ENCODE measurements at places on chromosomes 3 and 15.

DNA sequence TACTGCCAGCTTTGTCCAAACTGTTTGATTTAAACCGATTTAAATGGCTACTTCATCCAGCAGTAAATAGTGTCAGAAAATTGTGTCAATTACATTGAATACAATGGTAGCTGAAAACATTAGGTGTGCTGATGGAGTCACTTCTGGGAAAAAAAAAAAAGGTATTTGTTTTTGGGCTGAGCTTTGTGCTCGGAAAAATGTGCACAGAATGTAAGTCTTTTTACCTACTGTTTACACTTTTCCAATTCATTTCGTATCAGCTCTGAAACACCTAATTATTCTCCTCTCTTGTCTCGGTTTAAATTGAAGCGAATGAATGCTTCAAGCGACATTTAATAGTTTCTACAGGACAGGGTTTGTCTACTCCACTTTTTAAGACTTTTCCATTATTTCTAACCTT is 1078.4 kb downstream of the ROBO1 start:
- no peak for DNase-seq

DNA sequence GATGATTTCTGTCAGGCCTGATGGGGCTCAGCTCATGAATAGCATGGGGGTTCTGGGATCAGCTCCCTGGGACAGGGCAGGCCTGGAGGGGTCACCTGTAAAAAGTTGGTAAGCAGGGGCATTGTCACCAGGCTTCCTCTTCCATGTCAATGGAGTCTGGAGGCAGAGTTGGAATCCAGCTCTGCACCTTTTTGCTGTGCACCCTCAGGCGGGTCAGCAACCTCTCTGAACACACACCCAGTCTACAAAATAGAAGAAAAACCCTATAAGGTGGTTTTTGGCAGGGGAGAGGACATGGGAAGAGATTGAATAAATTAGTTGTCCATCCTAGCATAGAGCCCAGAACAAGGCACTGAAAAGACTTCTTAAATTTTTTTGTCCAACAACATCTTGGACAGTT is 77.2 kb upstream of the NR2E3 start:
- no peak for DNase-seq

DNA sequence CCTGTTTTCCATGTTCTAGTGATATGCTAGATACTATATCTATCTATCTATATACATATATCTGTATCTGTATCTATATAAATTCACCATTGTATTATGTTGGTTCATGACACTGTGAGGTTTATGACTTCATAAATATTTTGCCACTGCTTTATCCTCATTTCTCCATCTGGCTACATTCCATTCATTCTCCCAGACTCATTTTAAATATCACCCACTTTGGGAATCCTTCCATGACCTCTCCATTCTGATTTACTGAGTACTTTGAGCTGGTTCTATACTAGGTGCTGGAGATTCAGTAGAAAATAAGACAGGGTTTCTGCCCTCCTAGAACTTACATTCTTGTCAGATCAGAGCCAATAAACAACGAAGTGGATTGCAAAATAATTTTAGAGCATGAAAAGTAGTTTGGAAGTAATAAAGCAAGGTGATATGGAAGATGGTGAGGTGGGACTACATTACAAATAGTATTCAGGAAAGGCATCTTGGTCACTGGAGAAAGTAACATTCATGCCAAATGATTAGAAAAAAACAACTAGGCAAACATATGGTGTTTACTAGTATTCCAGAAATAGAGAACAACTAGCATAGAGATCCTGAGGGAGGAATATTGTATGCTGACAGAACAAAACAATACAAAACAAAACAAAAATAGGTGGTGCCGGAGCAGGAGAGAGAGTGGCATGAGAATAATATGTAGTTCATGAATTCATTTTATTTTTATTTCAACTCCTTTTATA is 11.6 kb upstream of the PLSCR4 start:
- no peak for DNase-seq

DNA sequence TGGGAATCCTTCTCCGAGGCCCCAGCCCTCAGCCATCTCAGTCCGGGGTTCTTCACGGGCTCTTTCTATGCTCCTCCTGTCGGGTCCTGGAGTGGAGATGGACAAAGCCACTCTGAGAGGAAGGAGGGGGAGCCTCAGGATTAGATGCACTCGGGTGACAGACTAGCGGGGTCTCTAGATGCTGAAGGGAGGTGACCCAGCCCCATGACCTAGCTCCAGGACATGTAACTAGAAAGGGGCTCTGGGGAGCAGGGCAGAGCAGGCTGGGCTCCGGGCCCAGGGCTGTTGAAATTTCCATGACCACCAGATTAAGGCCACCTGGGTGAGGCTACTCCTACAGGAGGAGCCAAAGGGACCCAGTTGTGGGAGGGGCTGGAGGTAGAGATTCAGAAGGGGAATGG is 14.8 kb upstream of the SKIC8 start:
- DNase-seq: no peak

DNA sequence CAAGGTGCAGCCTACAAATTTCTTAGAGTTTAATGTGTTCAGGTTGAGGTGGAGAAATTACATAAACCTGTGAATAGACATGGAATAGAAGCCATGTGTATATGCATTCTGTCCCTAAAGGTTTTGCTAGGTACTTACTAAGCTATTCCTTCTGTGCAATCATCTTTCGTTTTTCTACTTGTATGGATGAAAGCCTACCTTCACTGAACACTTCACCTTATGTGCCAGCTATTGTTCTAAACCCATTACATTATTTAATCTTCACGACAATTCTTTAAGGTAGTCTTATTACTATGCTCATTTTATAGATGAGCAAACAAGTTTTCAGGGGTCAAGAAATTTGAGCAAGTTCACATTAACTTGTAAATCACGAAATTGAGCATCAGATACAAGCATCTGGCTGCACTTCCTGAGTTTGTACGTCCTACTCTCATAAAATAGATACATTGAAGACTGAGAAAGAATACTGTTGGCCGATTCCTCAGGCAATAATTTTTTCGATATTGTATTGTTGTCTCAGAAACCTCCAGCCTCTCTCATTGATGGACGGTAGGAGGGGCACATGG is 635 bp upstream of the RCN2 start:
- no peak for DNase-seq

GRCh38 chr3:37326144-37326543 is 151.8 kb upstream of the LRRFIP2 start:
- no peak for DNase-seq

DNA sequence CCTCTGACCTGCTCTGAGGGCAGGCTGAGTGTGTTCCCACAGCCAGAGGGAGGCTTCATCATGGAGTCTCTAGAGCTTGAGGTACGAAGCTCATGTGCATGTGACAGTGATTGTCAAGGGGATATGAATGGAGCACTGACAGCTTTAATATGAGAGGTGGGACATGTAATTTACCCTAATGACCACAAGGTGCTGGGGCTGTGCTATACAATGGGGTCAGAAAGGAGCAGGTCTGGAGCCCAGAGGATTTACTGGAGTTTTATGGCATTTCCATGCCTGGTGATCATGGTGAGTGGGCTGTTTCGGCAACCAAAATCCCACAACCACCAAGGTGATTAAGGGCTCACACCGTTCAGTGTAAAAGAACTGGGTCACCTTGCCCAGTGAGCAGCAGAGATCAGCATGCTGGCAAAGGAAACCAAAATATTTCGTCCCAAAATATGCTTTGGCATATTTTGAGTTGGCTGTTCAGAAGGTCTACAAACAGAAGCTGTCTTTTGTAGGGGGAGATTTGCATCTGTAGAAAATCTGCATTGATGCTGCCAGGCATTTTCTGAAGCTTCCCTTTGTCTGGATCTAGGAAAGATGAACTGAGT is 40.1 kb upstream of the RASGRF1 start:
- DNase-seq: no peak

GRCh38 chr3:141659821-141660613 is 78.1 kb upstream of the RNF7 start:
- DNase-seq: no peak

DNA sequence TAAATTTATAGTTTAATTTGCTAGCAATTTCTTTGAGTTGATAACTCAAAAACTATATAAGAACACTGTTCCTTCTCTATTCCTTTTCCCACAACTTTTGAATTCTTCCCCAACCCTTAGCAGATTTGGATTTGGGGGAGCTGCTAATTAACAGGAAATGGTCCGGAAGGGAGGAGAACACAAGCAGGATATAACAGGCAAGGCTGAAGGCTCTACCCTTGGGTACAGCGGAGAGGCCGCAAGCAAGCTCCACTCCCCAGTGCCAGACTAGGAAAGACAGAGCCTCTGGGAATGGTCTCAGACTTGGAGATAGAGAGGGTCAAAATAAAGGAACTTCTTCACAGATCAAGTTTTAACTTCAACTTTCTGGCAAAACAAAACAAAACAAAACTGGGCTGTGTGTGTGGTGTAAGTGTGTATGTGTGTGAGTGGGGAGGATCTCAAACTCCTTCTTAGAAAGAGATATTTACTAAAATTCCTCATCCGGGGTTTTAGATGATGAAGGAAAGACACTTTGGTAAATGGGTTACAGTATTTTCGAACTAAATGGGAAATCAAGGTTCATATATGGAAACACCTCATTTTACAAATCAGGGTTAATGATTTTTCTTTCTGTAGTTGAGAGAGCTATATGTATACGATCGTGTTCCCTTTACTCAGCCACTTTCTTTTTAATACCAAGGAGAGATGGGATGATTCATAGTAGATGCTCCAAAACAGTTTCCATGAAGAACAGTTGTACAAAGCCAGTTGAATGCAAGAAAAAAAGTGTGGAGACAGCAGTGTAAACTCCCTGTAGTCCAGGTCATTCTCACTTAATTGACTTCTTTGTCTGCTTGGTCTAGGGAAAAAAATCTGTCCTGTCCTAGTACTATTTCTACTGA is 161.1 kb downstream of the TP63 start:
- DNase-seq: no peak

DNA sequence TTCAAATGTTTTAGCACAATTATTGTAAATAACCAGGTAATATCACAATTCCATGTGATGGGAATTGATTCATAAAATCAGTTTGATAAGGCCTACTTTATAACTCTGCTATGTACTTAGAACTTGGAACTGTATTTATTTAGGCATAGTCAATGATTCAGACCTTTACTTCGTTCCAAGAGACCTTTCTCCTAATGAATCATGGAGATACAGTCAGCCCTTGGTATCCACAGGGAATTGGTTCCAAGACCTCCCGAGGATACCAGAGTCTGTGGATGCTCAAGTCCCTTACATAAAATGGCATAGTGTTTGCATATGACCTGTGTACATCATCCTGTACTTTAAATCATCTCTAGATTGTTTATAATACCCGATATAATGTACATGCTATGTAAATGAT is 60.8 kb upstream of the UMPS start:
- DNase-seq: no peak

- DNase-seq: no peak
These were observed 95.5 kb downstream of the MBNL1 start for GRCh38 chr3:152364237-152364636.

DNA sequence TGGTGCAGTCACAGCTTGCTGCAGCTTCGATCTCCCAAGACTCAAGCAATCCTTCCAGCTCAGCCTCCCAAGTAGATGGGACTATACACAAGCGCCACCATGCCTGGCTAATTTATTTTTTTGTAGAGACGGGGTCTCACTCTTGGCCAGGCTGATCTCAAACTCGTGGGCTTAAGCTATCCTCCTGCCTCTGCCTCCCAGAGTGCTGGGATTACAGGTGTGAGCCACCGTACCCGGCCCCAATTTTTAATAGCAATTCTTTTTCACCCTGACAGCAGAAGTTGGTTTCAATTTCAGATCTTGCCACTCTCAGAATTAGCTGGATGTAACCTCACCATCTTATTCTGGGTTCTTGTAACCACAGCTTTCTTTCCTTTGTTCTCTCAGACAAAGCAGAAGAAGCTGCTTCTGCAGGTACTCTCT is 64.8 kb downstream of the TRIM71 start:
- no peak for DNase-seq

DNA sequence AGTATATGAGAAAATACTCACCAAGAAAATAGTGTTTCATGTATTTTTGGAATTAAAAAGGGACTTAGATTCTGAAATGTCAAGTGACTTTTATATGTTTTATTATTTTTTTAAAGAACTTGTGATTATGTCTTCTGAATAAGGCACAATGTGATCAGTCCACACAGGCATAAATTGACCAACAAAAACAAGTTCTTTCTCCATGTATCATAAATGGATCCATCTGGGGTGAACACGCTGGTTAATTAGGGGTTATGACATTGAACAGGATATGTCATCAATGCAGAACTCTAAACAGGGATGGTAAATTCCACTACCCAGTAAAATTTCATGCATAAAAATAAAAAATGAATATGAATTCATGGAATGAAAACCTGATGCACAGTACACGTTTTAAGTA is 31.3 kb upstream of the PIK3CA start:
- DNase-seq: no peak

DNA sequence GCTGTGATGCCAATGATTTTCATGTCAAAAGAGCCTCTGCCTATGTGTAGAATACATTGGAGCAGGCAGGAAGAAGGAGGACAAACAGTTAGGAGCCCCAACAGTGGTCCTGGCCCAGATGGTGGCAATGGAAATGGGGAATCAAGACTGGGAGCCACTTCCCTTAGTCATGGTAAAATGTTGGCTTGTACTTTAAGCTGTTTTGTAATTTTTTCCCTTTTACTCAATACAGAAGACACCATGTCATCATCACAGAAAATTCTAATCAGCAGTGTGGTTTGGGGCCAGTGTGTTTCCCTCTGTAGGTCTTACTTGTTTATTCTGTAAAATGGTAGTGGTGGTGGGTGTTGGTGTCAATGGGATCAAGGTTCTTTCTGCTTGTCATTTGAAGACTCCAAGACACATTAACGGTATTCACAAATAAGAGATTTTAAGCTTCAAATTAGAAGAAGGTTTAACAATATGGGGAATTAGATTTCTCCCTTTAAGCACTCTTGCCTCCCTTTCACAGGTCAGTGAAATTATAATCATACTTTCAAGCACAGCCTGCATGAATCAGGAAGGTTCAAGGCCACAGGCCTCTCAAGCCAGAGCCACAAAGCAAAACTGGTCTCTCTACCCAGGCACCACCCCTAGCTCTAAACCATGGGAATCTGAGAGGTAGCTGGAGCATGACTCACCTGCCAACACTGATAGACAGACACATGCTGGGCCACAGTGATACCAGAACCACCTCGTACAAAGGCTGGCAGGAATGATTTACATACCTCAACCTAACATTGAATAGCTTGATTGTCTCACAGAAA is 24.9 kb downstream of the SIAH2 start:
- DNase-seq: no peak

Data from renal cortex interstitium (tissue), 15 donors.